Stomach (tissue), 19 donors: ENCODE measurements at places on chromosomes 7 and 10. TPM values are rescaled to one million over a fixed set of nuclear protein-coding genes. Genes with fewer than 3 reads are reported as not detected.

GRCh38 chr7:150858236-150859197, 6.2 kb downstream of the AOC1 start:
- no peak overlapping the region for H3K27ac ChIP-seq
- H3K4me3 ChIP-seq: no peak overlapping the region
- no peak for DNase-seq

- DNase-seq: no peak
- no peak overlapping the region for H3K27ac ChIP-seq
- no peaks in the 10 kb centered on the region for H3K27me3 ChIP-seq
Measured at GRCh38 chr10:58219875-58220274, 47.8 kb downstream of the IPMK start.

DNA sequence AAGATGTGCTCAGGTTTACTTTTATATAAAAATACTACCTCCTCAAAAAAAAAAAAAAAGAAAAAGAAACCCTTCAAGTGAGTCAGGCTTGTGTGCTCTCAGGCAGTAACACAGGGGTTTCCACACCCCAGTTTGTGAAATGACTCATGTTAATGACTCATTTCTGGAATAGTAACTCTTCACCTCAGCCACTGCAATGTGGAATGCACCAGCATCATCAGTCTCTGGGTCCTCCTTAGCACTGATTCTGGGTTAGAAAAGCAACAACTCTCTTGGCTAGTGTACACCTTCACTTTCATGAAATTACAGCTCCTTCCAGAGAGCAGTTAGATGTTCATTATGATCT, 110.6 kb downstream of the EMX2 start:
- peak; percentile 61 for DNase-seq
- no peak overlapping the region for H3K27ac ChIP-seq
- no peaks in the 10 kb centered on the region for H3K27me3 ChIP-seq
- H3K36me3 ChIP-seq: no peaks in the 10 kb centered on the region

- H3K4me1 ChIP-seq: no peaks in the 10 kb centered on the region
- H3K27ac ChIP-seq: no peak overlapping the region
- no peak overlapping the region for H3K4me3 ChIP-seq
Measured at GRCh38 chr7:141522657-141523342, 28.4 kb upstream of the AGK start.

DNA sequence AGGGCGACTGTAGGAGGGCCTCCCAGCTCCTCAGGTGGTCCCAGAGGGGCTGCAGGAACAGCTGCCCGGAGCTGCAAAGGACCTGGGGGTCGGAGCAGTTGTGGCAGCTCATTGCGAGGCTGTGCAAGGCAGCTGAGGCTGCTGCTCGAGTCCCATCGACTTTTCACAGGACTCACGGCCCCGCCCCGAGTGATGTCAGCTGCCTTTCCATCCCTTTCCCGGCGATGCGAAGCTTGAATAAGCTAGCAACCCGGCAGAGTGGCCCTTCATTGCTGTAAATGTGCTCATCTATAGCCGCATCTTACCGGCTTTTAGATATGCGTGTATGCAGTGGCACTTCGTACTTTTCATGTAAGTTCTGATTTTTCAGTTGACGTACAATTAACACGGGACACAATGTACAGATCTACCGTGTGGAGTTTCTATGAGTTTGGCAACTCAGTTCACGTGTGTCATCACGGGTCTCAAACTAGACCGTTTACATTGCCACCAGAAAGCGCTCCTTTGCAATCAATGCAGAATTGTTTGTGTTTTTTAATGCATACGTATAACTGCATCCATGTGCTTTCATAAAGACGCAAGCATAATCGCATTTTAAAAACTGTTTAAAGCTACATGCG, at the start of gene CH25H:
CH25H (minus strand) TSS at position 137 of the 620 bp plus-strand sequence; CDS start at position 112, 25 bp downstream.
- peak; percentile 64 for DNase-seq
- H3K4me3 ChIP-seq: peak within 1 kb of the TSS; percentile 49
- peak within 1 kb of the TSS; percentile 56 for H3K27ac ChIP-seq
- peaks cover 39% of the 10 kb centered on the region for H3K27me3 ChIP-seq
- H3K4me1 ChIP-seq: peaks cover 20% of the 10 kb centered on the region

- no peak overlapping the region for H3K27ac ChIP-seq
- H3K4me1 ChIP-seq: peaks cover 11% of the 10 kb centered on the region
- no peaks in the 10 kb centered on the region for H3K27me3 ChIP-seq
- no peak overlapping the region for H3K4me3 ChIP-seq
- no peaks in the 10 kb centered on the region for H3K36me3 ChIP-seq
- no peak for DNase-seq
Measured at GRCh38 chr7:39468808-39469374, 97.3 kb upstream of the YAE1 start.

- DNase-seq: no peak
- H3K27me3 ChIP-seq: no peaks in the 10 kb centered on the region
- H3K4me3 ChIP-seq: no peak overlapping the region
- H3K4me1 ChIP-seq: no peaks in the 10 kb centered on the region
Measured at GRCh38 chr10:67280405-67280804, 354.6 kb downstream of the LRRTM3 start.

GRCh38 chr7:149285603-149286002, 23.6 kb downstream of the ZNF783 start:
- peaks cover 20% of the 10 kb centered on the region for H3K4me1 ChIP-seq
- peak; percentile 69 for DNase-seq
- H3K36me3 ChIP-seq: peaks cover 49% of the 10 kb centered on the region
- H3K27ac ChIP-seq: peak overlapping the region; percentile 55
- H3K4me3 ChIP-seq: peak overlapping the region; percentile 75

SLC13A1 gene
- polyA plus RNA-seq: not detected

C10orf90 gene
- polyA plus RNA-seq: not detected

FAM237B gene
- not detected for polyA plus RNA-seq

PLEKHS1 gene
- 0.46 TPM for polyA plus RNA-seq

IKZF1 gene
- polyA plus RNA-seq: 1.8 TPM

BCCIP gene
- polyA plus RNA-seq: 60.4 TPM
